Esophagus squamous epithelium (tissue), 5 donors: ENCODE measurements at places on chromosomes 2 and 18.

- DNase-seq = no peak
Measured at GRCh38 chr2:187854801-187855200, 300.6 kb upstream of the TFPI start.

- no peak for DNase-seq
Measured at GRCh38 chr2:150212722-150213171, 274.7 kb downstream of the RND3 start.

GRCh38 chr2:226080334-226080733, 680.8 kb downstream of the NYAP2 start:
- DNase-seq = no peak

GRCh38 chr18:73852789-73853549, 294.7 kb downstream of the FBXO15 start:
- DNase-seq = no peak

- no peak for DNase-seq
Measured at GRCh38 chr2:73334045-73334444, 40.7 kb upstream of the EGR4 start.

DNA sequence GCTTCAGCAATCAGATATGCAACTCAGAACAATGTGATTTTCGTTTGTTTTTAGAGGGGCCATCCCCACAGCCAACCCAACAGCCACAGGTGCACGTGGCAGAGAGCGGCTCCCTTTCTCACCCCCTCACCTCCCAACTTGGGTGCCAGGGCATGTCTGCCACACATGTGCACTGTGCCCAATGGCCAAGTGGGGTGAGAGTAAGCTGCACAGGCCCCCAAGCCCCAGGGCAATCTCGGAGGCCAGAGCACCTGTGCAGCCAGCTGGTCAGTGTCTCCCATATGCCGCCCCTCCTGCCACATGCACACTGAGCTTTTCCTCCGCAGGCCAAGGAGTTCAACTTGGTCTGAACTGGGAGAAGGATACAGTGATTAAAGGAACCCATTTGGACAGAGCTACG, 1130.2 kb downstream of the DSC3 start:
- DNase-seq = no peak

DNA sequence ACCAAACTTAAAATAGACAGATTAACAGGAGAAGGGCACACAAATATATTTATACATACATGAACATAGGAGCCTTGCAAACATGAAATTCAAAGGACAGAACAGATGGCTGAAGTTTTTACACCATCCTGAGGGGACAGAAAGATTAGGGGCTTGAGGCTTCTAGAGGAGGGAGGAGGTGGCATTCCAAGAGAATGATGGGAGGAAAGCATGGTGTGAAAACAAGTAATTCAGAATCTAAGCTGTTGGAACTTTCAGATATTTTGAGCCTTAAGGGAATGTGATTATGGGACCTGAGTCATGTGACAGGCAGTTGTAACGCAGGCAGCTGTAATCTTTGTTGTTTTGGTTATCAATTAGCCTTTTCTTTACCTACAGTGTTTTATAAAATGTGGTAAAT, 225.2 kb upstream of the SPOPL start:
- no peak for DNase-seq

DNA sequence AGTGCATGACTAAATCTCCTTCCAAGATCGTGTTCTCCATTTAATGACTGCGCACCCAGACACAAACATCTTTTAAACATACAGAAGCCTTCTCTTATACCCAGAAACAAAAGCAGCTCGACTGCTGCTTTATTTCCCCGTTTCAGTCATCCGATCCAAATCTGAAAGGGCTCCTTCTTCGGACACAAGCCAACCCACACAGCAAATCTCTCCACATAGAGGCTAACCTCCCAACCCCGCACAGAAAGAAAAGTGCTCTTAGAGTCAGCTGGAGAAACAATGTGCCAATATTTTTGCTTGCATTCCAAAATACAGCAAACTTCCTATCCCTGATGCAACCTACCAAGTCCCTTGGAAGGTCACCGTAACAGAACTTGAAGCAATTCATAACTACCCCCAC, 29.1 kb downstream of the GAREM1 start:
- no peak for DNase-seq

GRCh38 chr18:10785798-10786197, 260.0 kb downstream of the NAPG start:
- no peak for DNase-seq

DNA sequence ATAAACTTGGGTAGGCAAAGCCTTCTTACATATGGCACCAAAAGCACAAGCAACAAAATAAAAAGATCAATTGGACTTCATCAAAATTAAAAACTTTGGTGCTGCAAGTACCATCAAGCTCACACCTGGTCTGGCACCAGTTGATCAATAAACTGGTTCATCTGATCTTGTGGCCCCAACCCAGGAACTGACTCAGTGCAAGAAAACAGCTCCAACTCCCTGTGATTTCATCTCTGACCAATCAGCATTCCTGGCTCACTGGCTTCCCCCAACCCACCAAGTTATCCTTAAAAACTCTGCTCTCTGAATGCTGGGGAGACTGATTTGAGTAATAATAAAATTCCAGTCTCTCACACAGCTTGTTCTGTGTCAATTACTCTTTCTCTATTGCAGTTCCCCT, 8.4 kb downstream of the EPG5 start:
- no peak for DNase-seq

DNA sequence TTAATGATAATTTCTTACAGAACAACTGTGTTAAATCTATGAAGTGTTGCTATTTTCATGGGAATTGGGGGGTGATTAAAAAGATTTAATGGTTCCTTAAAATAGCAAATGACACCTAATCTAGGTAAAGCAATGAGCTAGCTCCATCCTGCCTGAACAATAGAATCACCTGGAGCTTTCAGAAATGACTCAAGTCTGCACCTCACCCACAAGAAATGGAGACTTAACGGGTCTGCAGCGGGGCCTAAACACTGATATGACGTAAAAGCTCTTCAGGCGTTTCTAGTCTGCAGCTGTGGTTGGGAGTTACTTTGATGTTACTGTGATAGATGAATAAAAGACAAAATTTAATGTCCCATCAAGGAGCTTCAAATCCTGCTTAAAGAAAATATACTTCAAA, 328.2 kb downstream of the RND3 start:
- no peak for DNase-seq

- DNase-seq = no peak
Measured at GRCh38 chr18:7038330-7038851, 79.2 kb downstream of the LAMA1 start.

- no peak for DNase-seq
Measured at GRCh38 chr2:172554352-172555271, 1.3 kb upstream of the PDK1 start.

DNA sequence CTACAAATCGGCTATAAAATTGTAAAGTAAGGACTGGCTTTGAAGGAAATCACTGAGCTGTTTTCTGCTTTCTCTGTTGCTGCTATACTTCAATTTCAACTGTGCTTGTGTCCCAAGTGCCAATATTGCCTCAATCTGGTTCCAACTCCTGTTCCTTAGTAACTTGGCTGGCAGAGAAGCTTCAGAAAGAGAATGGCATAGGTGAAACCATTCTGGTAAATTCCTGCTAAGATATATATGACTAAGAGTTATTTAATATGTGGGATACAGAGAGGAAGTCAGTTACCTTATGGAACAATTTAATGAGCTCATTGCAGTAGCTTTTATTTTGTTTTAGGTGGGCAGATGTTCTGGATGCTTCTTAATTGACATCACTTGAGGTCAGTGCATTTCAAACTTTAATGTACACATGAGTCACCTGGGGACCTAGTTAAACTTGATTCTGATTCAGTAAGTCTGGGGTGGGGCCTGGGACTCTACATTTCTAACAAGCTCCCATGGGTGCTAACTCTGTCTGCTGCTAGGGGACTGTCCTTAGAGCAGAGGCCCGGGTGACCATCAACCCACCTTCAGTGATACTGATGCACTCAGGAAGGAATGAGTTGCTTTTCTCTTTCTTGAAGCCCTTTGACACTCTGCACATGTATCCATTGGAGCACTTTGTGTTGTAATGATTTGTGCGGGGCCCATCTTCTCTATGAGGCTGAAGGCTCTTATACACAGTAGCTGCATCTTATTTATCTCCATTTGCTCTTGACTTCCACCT, 47.6 kb downstream of the LIPG start:
- DNase-seq = no peak

DNA sequence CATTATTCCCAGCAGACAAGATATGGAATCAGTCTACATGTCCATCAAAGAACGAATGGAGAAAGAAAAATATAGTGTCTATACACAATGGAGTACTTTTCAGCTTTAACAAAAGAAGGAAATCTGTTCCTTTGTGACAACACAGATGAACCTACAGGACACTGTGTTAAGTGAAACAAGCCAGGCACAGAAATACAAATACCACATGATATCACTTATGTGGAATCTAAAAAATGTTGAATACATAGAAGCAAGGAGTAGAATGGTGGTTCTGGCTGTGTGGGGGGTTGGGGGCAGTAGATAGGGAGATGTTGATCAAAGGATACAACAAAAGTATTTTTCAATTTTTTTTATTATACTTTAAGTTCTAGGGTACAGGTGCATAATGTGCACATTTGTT, 347.7 kb upstream of the MAP2 start:
- no peak for DNase-seq

- no peak for DNase-seq
Measured at GRCh38 chr2:120612931-120613330, 122.7 kb upstream of the GLI2 start.

DNA sequence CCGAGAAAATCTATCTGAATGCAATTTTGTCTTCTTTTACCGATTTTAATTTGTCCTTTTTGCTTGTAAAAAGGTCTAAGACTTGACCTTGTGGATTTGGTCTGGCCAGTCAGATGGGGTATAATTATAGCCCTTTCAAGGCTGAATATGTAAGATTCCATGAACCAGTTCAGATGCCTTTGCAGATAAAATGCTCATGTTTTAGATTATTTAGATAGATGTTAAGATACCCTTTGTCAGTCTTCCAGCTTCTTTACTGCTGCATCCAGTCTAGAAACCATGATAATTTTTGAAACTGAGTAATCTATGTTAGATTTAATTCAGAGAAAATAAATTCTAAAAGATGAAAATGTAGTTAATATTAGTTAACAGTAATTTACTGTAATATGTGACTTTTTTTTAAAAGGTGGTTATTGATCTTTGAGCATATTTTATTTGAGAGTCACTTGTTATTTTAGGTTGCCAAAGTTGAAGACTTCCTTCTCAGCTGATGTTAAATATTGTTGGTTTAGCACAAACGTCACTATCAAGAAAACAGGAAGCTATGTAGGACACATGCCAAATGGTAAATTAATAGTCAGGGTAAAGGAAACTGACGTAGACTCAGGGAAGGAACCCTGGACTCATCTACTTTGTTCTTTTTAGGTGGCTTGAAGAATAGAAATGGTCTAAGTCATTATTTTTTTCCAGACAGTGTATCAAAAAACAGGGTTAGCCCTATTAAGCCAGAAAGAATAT, 29.8 kb downstream of the BABAM2 start:
- no peak for DNase-seq

DNA sequence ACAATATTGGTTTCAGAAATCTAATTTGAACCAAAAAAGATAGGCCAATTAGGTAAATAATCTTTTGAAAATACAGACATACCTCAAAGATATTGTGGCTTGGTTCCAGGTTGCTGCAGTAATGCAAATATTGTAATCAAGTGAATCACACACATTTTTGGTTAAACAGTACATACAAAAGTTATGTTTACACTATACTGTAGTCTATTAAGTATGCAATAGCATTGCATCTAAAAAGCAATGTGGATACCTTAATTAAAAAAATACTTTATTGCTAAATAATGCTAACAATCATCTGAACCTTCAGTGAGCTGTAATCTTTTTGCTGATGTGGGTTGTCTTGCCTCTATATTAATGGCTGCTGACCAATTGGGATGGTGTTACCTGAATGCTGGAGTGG, 67.3 kb downstream of the KYNU start:
- DNase-seq = no peak
